Activated CD8-positive, alpha-beta T cell treated with anti-CD3 and anti-CD28 coated beads for 36 hours (primary cell): ENCODE measurements at places on chromosomes 4 and X.

DNA sequence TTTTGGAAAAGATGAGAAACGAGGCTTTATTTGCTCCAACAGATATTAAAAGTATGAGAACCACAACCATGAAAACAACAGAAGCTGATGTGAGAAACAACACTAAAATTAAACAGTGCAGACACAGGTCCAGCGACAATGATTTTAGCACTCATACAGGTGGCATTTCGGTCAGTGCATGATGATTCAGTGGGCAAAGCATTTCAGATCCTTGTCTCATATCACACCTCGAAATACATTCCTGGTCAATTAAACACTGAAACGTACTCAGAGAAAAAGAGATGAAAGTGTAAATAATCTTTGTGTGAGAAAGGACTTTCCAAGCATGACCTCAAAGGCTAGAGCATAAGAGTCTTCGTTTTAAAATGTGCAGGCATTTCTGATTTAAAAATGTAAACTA, 85.2 kb downstream of the ACOX3 start:
- no peak for DNase-seq

- no peak for DNase-seq
These were observed 62.3 kb downstream of the DMD start for GRCh38 chrX:33149085-33149484.

DNA sequence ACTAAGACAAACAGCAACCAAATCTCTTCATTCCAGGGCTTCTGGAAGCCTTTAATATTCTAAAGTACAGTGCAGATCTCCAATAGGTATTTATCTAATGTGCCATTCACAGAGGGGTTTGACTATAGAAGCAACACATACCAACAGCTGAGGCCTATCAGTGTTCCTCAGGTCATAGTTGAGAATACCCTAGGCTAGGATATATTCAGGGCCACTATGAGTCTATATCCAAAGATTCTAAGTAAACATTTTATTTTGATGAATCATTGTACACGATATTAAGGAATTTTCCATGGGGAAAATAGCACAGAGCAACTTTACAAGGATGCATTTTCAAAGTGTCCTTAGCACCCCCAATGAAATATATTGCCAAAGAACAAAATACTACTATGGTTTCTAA, 9.7 kb downstream of the SMIM10 start:
- no peak for DNase-seq

DNA sequence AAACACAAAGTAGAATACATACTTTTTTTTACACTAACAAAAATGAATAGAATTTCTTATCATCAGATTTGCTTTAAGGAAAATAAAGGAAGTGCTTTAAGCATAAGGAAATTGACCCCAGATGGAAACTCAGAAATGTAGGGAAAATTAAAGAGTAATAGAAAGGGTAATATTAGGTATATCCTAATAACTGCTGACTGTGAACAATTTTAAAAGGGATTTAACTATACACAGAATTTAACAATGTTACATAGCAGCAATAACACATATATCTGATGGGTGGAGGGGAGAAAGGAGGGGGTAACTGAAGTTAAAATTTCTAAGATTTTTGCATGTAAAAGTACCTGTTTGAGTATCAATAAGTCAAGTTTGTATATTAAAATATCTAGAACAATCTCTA, 8.6 kb downstream of the CDKL2 start:
- no peak for DNase-seq

- DNase-seq = no peak
These were observed 178.4 kb upstream of the GALNT7 start for GRCh38 chr4:172989984-172990820.

- DNase-seq = no peak
These were observed 341.3 kb upstream of the KLF3 start for GRCh38 chr4:38322714-38323113.

- DNase-seq = no peak
These were observed 92.5 kb downstream of the ANK2 start for GRCh38 chr4:113141901-113142346.
